MCF 10A (cell line): ENCODE measurements at places on chromosomes 3 and 15. TPM values are rescaled to one million over a fixed set of nuclear protein-coding genes. Genes with fewer than 3 reads are reported as not detected.

GRCh38 chr15:80789296-80789695 lies 10.1 kb downstream of the CEMIP start:
- H3K36me3 ChIP-seq = no peaks in the 10 kb centered on the region
- peaks cover 6% of the 10 kb centered on the region for H3K4me1 ChIP-seq
- no peak overlapping the region for H3K27ac ChIP-seq
- no peak overlapping the region for H3K4me3 ChIP-seq
- DNase-seq = no peak

DNA sequence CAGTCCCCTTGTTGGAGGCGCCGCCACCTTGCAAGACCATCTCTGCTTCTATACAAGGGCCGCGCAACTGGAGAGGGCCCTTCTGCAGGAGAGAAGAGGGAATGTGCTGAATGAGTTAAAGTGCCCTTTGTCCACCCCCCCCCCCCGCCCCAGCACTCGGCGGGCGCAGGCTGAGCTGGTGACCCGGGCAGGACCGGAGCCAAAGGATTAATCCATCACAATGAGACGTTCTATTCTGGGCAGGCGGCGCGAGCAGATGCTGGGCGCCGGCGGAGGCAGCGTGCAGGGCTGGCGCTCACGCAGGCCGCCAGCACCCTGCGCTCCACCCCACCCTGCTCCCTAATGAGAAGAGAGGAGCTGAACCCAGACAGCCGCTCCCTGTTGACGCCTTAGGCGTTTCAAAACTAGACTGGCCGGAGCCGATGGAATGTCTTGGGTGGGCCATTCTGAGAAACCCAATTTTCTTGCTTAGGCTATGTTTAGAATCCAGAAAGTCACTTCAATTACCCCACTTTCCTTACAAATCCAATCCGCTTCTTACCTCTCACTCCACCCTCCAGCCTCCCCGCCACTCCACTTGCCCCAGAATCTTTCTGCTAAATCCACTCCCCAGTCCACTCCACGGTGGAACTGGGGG lies 32.9 kb downstream of the GJD2 start:
- no peaks in the 10 kb centered on the region for H3K27me3 ChIP-seq
- H3K4me3 ChIP-seq = peak overlapping the region; percentile 53
- H3K36me3 ChIP-seq = no peaks in the 10 kb centered on the region
- H3K27ac ChIP-seq = peak overlapping the region; percentile 47
- H3K4me1 ChIP-seq = peaks cover 9% of the 10 kb centered on the region

The RTP3 gene
- not detected in 2 replicates for total RNA-seq

DNA sequence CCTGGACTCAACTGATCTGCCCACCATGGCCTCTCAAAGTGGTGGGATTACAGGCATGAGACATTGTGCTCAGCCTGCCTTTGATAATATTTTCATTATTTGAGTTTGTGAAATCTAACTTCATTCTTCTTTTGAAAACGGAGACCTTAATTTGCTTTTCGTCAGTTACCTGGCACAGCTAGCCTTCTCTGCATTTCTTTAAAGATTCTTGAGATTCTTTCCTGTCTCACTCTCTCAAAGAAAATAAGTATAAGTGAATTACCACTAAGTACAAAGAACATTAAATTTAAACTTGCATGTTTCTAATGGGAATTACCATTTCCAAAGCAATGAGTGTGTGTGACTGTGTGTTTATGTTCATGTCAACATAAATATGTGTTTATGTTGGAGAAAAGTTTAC lies 187.9 kb downstream of the NFKBIZ start:
- no peak overlapping the region for H3K4me3 ChIP-seq
- H3K27me3 ChIP-seq = no peaks in the 10 kb centered on the region
- DNase-seq = no peak
- H3K36me3 ChIP-seq = no peaks in the 10 kb centered on the region
- H3K27ac ChIP-seq = no peak overlapping the region
- H3K4me1 ChIP-seq = no peaks in the 10 kb centered on the region

DNA sequence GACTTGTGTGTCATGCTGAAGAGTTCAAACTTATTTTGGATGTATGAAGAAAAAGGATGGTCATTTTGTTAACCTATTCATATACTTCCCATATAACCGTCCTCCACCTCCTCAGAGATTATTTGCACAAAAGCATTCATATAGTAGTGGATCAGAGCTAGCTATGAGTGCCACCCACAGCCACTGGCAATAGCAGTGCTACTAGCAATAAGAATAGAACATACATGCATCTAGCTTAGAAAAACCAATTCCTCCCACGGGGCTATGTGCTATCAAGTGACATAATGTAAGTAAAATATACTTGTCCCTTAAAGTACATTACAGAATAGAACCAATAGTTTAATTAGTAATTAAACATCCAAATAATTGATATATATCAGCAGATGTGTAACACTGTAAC lies 10.3 kb upstream of the ZBED2 start:
- no peak for DNase-seq
- peaks cover 10% of the 10 kb centered on the region for H3K4me1 ChIP-seq
- no peaks in the 10 kb centered on the region for H3K27me3 ChIP-seq
- no peak overlapping the region for H3K4me3 ChIP-seq
- no peak overlapping the region for H3K27ac ChIP-seq
- no peaks in the 10 kb centered on the region for H3K36me3 ChIP-seq

DNA sequence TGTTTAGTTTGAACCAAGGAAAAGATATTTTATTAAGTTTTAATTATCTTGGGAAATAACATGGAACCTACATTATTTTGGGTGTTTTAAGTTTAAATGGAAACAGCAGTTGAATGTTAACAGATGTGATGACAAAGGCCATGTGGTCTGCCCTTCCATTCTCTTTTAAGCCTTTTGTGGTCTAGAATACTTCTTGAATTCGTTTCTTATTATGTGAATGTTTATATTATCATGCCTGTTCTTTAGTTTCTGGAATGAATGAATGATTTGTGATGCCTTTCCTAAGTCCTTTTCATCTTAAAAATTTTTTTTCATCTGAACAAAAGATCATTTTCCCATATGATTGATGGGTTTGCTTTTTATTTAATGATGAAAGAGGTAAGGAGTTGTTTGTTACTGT lies 44.6 kb downstream of the SNRK start:
- no peak overlapping the region for H3K4me3 ChIP-seq
- no peaks in the 10 kb centered on the region for H3K27me3 ChIP-seq
- H3K4me1 ChIP-seq = peaks cover 12% of the 10 kb centered on the region
- H3K36me3 ChIP-seq = peaks cover 34% of the 10 kb centered on the region
- no peak overlapping the region for H3K27ac ChIP-seq

The SYNPR gene
- not detected in 2 replicates for total RNA-seq

GRCh38 chr15:86237111-86237500 lies 157.4 kb downstream of the AGBL1 start:
- H3K27me3 ChIP-seq = no peaks in the 10 kb centered on the region
- H3K4me3 ChIP-seq = no peak overlapping the region
- DNase-seq = no peak
- H3K36me3 ChIP-seq = no peaks in the 10 kb centered on the region

The DNAH12 gene
- 0.47 and 0.58 TPM in 2 replicates for total RNA-seq

The IMPG2 gene
- 0.26 and 0.37 TPM in 2 replicates for total RNA-seq

GRCh38 chr3:89692601-89693000 lies 585.2 kb downstream of the EPHA3 start:
- H3K27me3 ChIP-seq = no peaks in the 10 kb centered on the region
- H3K4me1 ChIP-seq = no peaks in the 10 kb centered on the region
- no peak overlapping the region for H3K27ac ChIP-seq
- no peak overlapping the region for H3K4me3 ChIP-seq
- H3K36me3 ChIP-seq = no peaks in the 10 kb centered on the region
- DNase-seq = no peak

The GOLGA8R gene
- 3.0 and 5.3 TPM in 2 replicates for total RNA-seq

DNA sequence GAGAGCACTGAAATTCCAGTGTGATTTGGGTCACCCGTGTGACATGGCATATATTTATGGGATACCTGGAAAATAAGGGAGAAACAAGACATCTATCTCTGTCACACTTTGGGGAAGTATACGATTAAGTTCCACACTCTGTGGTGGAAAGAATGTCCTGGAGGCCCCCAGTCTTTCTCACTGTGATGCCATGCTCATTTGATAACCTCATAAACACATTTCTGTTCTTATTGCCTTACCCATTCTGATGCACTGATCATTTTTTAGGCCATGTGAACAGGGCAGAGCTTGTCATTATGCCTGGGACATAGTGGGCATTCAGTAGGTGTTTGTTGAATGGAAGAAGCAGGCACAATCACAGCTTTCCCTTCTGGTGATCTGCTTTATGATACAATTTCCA lies 349.4 kb upstream of the TPRG1 start:
- H3K27ac ChIP-seq = no peak overlapping the region
- no peak overlapping the region for H3K4me3 ChIP-seq

The FGD5 gene
- total RNA-seq = not detected in 2 replicates
